ENCODE measurements at places on chromosomes 1 and 21.
A peak's percentile ranks its signal among the peaks of the same experiment; 100 is the strongest.

DNA sequence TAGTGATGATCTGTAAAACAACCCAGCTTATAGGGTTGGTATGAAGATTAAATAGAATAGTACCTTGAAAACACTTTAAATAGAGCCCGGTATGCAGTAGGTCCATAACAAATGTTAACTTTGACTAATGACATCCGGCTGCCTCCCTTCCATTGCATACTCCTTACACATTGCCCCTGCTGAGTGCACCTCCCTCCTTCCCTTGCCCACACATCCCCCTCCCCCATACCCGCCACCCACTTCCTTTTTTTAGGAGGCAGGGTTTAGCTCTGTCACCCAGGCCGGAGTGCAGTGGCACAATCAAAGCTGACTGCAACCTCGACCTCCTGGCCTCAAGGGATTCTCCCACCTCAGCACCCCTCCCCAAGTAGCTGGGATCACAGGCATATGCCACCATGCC, 24.4 kb upstream of the ZC3H12A start:
- DNase-seq = peak; percentile 48

DNA sequence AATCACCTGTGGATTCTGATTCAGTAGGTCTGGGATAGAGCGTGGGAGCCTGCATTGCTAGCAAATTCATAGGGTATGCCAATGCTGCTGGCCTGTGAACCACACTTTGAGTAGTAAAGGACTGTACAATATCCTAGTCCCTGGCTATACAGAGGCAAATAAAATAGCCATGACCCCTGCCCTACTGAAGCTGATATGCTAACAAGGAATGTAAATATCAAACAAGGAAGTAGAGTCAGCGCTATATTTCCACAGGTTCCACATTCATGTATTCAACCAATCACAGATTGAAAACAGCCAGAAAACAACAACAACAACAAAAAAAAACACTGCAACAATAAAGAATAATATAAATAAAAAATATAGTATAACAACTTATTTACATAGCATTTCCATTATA, 77.8 kb downstream of the TM2D1 start:
- DNase-seq = no peak

DNA sequence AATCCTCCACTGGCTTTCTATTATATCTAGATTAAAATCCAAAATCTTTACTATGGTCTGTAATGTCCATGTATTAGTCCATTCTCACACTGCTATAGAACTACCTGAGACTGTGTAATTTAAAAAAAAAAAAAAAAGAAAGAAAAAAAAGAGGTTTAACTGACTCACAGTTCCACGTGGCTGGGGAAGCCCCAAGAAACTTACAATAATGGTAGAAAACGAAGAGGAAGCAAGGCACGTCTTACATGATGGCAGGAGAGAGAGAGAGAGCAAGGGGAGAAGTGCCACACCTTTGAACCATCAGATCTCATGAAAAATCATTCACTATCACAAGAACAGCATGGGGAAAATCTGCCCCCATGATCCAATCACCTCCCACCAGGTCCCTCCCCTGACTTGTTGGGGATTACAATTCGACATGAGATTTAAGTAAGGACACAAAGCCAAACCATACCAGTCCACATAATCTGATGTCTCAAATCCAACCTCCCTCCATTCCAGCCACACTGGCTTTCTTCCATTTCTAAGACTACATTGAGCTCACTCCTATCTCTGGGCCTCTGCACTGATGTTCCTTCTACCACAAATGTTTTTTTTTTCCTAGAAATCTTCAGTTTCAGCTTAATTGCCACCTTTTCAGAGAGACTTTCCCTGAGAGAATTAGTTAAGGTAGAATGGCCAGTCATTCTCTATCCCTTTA, 92.4 kb downstream of the EIF4G3 start:
- no peak for DNase-seq

DNA sequence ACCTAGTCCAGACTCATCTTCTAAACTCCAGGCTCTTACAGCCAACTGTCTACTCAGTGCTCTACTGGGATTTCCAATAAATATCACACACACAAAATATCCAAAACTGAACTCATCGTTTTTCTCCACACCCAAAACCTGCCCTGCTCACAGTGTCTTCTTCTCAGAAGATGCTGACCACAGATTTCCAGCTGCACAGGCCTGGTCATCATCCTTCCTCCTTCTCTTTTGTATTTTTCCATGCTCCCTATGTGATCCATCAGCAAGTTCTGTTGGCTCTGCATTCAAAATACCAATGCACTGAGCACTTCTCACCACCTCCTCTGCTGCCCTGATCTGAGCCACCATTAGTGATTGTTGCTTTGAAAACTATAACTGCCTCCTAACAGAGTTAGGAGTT, 159.5 kb upstream of the KAZN start:
- no peak for DNase-seq

- DNase-seq = no peak
Observed at GRCh38 chr21:42007356-42007940, 2.7 kb downstream of the ZBTB21 start.

- DNase-seq = no peak
Observed at GRCh38 chr1:235617808-235618207, 31.8 kb downstream of the GNG4 start.

- peak; percentile 58 for DNase-seq
Observed at GRCh38 chr1:226308166-226308722, 720 bp downstream of the LIN9 start.

DNA sequence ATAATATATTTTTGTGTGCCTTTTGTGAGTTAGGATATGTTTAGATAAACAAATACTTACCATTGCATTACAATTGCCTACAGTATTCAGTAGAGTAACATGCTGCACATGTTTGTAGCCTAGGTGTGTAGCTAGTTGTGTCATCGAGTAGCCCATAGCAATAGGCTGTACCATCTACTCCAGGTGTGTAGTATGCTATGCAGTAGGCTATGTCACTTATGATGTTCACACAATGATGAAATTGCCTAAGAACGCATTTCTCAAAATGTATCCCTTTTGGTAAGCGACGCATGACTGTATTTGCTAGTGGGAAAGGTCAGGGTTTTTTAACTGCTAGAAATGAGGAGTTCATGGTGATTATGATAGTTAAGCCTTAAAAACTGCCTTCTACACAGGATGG, 30.0 kb upstream of the B3GALT5 start:
- DNase-seq = no peak

DNA sequence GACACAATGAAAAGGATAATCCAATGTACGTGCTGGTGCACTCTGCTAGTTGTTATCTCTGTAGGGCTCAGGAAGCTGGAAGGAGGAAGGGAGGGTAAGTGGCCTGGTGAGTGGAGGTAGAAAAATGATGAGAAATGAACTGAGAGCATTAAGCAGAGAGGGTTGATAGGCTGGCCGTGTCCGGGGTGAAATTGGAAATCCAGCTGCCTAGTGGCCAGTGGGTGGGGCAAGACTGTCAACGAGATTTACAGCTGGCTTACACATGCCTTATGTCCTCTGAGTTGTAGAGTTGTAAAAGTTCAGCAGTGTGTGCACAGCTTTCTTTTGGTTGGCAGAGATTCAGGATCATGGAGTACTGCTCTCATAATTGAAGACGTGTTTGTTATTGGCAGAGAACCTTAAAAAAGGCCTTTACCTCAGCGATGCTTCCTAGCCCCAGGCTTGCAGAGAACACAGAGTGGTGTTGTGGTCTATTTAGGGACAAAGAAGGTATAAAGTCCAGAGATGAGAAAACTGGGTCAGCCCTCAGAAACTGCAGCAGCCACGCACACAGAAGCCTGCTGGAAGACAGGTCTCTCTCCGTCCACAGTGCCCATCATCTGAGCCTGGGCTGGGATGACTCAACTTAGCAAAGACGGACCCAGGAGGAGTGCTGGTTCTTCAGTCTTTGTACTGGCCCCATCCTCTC, 132.4 kb downstream of the EDEM3 start:
- no peak for DNase-seq

GRCh38 chr1:196977278-196977677, at the start of gene CFHR5:
TSS of gene CFHR5 (plus strand) at chr1:196977556. CDS start at chr1:196977665, 109 bp downstream.
- DNase-seq = no peak

GRCh38 chr1:229148041-229148671, 122.8 kb upstream of the RAB4A start:
- DNase-seq = no peak

DNA sequence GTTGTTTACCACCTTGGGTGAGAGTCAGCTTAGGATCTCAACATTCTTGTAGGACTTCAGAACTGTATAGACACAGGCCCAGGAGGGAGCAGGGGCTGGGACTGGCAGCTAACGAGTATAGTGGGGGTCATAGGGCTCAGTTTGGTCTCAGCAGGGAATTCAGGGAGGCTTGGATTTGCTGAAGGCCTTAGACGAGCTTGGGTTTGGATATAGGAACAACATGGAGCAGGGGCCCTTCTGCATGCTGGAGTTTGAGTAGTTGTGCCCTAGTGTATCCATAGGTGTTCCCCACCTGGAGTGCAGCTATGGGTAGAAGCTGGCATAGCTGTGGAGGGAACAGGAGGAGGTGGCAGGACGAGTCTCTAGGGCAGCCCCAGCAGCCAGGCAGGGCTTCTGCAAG, 63.4 kb upstream of the MAP1LC3C start:
- no peak for DNase-seq

DNA sequence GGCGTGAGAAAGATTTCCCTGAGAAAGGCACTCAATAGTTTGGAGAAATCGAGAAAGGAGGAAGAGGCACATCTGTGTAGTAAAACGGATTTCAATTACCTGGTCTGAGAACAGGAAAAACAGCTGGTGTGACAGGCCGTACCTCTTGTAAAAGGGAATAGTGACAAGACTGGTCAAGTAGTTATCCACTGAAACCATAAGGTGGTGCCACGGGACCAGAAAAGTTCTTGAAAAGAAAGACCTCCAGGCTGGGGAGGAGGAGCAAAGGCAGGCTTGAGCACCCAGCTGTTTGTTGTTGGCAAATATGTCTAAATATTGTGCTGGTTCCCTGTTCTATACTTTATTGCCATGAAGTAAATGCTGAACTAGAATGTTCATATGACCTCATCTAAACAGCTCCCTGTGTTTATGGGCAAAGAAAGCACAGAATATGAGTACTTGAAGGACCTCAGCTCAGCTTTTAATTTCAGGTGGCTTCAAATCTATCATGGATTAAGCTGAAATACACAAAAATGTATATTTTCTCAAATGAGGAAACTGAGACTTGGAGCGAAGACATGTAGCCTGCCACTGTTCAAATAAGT, 4.0 kb downstream of the HAO2 start:
- DNase-seq = no peak

DNA sequence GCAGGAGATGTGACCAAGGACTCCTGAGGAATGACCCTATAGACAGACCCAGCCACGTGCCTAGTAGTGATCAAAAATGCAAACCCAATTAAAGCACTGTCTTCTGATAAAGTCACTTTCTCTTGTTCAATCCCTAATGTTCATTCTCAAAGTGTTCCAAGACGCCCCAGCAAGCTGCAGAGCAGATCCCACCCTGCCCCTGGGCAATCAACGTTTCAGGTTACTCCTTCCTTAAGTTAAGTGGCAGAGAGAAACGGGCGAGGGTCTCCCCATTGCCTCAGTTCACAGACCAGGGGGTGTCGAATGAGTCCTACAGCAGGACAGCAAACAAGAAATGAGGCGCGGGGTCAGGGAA, 699 bp upstream of the RGS2 start:
- no peak for DNase-seq

GRCh38 chr1:176897350-176898236, 266.9 kb downstream of the ASTN1 start:
- peak; percentile 55 for DNase-seq

DNA sequence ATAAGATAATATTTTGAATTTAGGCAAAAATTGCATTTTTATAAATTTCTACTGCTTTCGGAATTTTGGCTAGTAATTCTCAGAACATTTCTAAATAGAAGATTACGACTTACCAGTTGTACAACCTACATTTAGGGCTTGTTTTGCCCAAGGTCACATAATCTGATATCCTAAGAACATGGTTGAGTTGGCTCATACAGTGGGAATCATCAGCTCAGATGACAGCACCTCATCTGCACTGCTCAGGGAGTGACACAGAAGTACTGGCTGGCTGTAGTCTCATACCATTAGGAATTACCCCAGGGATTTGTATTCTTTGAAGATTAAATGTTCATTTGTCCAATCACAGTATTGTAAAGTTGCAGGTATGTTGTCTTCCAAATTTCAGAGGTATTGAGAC, 217.6 kb downstream of the ADGRL2 start:
- no peak for DNase-seq

DNA sequence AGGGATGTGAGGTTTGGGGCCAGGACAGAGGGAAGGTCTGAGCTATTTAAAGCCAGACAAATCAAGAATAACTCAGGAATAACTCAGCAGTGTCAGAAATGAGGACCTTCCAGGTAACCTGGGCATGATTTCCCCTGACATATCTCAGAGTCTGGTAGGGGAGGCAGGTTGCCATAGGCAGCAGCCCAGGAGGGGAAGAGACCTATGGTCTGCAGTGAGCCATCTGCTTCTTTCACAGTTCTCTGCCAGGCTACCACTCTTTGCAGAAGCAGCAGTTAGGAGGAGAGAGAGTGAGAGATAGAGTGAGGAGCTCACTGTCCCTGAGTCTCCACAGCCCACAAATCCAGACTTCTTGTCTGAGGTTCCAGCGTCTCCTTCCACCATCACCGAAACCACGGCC, 6.3 kb upstream of the VSIG8 start:
- DNase-seq = no peak

DNA sequence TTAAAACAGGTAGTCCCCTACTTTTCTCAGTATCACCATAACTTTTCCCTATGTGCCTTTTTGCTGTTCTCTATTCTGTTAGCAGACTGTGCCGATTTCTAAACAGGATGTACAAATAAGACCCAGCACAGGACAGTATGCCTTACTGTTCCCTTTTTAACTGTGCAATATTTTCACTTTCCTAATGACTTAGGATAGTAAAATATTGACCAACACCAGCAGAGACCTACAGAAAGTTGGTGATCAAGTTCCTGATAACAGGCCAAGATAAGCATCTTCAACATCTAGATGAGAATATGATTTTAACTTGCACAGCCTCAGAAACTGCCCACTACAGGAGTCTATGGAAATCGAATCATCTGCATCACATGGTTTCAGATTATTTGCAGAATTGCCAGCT, 42.0 kb downstream of the ADSS2 start:
- DNase-seq = no peak

Data from activated CD8-positive, alpha-beta memory T cell treated with anti-CD3 and anti-CD28 coated beads, Interleukin-2, amount 10 ng/mL, durations not matched to agents 7 days and 5 days (primary cell).